WERI-Rb-1 (cell line): ENCODE measurements at places on chromosomes 1 and 21.

DNA sequence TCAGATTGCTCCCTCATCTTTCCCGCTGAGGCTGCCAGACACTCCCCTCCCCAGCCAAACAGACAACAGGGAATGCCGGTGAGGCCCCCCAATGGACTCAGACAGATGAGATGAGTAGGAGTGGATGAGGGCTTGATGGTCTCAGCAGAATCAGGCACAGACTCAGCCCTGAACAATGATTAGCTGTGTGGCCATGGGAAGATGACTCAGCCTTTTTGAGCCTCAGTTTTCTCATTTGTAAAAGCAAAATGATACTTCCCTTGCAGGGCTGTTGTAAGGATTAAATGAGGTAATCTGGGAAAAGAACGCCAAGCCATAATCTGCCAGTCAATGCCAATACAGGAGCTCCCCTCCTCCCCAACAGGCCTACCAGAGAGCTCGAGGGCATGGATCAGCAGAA lies 12.4 kb downstream of the C1orf198 start:
- no peak for DNase-seq

DNA sequence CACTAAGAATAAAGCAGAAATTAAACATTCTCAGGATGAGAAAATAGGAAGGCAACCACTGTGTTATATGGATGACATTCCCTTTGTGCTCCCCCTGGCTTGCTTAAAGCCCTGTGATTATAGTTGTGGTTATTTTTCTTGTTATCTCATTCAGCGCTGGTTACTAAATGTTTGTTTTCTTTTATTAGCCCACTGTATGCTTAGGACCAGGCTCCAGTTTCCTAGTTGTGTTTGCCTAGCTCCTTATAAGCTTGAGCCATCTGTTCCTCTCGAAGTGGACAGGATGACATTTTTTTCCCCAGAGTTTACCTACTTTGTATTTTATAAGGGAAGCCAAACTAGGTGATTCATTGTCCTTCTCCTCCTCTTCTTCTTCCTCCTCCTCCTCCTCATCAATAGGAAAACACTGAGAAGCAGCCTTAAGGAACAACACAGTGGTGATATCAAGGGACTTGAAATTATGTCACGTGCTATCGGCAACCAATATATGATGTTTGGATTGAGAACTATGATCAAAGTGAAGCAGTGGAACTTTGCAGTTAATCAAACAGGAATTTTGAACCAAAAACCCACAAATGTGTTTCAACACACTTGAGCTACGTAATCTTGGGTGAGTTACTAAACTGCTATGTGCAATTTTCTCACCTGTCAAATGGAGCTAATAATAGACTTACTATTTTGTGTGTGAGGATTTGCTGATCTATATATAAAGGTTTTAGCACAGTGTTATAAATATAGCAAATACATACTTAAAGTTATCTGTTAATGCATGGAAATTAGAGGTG lies 35.1 kb upstream of the RGS7 start:
- DNase-seq = no peak

- DNase-seq = peak; percentile 12
Measured at GRCh38 chr1:206739411-206740076, 31.0 kb upstream of the IL19 start.

- no peak for DNase-seq
Measured at GRCh38 chr1:168941640-168942039, 164.8 kb upstream of the ATP1B1 start.

- DNase-seq = no peak
Measured at GRCh38 chr21:29098156-29098555, 24.7 kb upstream of the CCT8 start.

DNA sequence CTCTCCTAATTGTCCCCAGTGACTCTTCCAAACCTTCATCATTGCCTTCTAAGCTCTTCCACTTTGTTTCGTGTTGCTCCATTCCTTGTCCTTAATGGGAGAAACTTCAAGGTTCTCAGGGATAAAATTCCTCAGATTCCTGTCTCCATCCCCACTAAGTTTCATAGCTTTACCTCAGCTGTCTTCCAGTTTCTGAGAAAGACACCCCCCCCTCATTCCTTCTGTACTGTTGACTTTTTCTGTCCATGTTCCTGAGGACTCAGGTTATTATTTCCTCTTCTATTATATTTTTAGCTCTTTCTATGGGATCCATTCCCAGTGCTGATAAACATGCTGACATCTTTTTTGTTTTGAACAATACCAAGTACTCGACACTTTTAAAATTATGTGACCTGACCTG lies 215.3 kb upstream of the PTGFR start:
- DNase-seq = no peak

DNA sequence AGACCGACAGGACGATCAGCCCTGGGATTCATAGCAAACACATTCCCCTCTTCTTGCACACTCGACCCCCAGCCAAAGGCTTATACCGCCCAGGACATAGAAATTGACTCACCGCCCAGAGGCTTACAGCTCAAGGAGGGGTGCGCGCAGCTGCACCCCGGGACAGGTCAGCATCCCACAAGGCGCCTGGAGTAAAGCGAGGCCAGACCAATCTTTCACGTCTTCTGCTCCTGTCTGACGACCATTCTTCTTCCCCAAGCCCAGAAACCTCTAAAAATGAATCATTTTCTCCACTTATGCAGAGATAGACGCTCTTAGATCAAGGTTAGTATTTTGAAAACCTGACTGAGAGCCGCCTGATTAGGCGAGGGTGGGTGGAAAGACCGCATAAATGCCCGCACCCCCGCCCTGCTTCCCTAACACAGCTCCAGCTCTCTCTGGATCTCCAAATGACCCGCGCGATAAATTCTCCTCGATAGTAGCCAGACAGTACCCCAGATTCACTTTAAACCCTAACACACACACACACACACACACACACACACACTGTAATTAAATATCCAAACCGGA lies 1.9 kb upstream of the LHX8 start:
- DNase-seq = no peak

- peak; percentile 26 for DNase-seq
Measured at GRCh38 chr1:241499910-241500309, 19.6 kb downstream of the FH start.

DNA sequence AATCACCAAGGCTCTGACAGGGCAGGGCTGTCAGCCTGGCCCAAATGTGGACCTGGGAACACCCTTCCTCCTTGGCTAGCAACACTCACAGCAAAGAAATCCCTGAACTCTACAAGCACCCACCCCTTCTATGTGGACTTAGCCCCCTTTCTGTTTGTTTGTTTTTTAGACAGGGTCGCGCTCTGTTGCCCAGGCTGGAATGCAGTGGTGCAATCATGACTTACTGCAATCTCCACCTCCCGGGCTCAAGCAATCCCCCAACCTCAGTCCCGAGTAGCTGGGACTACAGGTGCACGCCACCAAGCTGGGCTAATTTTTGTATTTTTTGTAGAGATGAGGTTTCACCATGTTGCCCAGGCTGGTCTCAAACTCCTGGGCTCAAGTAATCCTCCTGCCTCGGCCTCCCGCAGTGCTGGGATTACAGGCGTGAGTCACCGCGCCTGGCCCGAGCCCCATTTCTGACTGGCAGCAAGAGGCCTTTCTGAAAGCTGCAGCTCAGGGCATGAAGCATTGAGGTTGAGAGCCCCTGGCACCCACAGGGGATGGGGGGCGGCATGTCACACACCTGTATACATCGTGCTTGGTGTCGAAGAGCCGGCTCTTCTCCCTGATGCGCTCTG lies 16.2 kb downstream of the RIPK4 start:
- no peak for DNase-seq

DNA sequence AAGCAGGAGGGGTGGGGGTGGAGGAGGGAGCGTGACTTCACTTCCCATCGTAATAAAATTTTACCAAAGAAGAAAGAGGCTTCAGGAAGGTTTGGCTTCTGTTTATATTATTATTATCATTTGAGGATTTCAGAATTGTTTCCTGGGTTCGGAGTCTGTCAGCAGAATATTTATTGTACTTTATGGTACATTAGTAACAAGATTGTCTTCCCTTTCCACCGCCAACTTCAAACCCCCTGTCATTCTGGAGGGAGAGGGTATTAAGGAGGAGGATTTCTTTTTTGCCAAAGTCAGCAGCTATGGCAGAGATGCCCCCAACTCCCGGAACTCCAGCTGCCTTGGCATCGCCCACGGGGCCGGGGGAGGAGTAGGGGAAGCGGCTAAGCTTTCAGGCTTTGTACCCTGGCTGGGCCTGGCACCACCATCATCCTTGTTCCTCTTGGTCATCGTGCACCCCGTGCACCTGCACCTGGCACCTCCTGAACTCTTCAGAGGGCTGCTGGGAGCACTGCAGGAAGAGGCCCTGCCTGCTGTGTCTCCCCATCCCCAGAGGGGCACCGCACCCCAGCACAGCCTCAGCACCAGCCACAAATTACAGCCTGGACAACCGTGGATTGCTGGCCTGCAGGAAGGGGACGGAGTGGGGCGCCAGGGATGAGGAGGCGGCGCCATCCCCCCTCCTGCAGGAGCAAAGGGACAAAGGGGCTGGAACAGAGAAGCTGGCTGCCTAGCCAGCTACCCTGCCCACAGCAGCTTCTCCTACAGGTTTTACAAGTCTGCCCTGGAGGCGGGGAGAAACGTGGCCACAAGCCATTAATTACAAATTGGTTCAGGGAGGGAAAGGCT lies 24.0 kb upstream of the PAX7 start:
- no peak for DNase-seq

GRCh38 chr1:211340622-211341507 lies 14.2 kb downstream of the TRAF5 start:
- DNase-seq = peak; percentile 58
